Aorta (tissue), 5 donors: ENCODE measurements at places on chromosomes 1 and 21. TPM values are rescaled to one million over a fixed set of nuclear protein-coding genes. Genes with fewer than 3 reads are reported as not detected.

DNA sequence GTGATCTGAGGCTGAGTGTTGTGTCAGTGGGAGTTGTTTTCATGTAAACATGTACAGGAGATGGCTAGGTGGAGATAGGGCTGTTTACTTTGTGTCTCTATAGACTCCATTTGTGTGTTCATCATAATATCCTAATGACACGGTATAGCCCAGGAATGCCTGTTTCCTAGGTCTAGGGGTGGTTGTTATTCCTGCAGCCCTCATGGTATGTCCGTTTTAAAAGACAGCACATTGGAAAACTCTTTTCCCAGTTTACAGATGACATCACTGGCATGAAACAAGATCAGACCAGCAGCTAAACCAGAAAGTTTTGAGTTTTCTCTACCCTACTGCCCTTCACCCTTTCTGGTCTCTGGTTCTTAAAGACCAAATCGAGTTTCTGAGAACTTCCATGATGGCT, 227.3 kb upstream of the TMEM51 start:
- H3K4me1 ChIP-seq: peaks cover 3% of the 10 kb centered on the region
- no peaks in the 10 kb centered on the region for H3K27me3 ChIP-seq
- no peak overlapping the region for H3K4me3 ChIP-seq
- no peak for DNase-seq

DNA sequence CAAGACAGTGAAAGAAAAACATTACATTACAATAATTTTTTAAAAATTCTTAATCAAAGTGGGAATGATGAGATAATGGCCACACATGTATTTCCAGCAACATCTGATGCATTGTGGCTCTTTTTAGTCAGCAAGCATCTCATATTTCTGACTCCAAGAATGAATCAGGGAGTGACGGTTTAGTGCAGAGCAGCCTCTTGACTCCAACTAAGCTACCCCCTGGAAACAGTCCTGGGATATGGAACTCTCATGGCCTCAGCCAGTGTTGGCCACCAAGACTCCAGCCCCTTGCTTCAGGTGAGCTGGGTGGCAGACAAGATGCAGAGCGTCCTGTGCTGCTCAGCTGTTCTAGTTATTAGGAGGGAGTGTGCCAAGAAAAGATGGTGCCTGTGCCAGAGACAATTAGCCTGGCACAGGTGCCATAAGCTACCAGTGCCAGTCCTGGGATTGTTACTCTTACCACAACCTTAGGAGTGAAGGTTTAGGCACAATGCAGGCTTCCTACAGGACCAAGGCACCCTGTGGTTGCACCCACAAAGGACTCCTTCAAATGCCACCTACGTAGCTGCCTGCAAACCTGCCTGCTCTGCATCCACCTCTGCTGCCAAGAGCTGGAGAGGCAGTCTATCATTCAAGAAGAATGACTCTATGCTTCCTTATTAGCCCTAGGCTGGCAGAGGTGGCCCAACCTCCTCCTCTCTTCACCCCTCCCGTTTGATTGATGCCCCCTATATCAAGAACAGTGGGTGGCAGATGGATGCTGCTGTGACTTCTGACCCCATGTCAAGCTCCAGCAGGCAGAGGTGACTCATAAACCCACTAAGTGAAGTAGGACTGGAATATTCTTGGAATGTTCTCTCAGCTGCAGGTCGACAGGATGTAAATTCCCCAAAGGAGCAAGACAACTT, 6.0 kb upstream of the SEC16B start:
- no peak overlapping the region for H3K4me3 ChIP-seq
- H3K27me3 ChIP-seq: no peaks in the 10 kb centered on the region
- DNase-seq: no peak
- H3K27ac ChIP-seq: no peak overlapping the region
- H3K36me3 ChIP-seq: no peaks in the 10 kb centered on the region

- no peak overlapping the region for H3K27ac ChIP-seq
- no peak overlapping the region for H3K4me3 ChIP-seq
- H3K27me3 ChIP-seq: no peaks in the 10 kb centered on the region
- no peaks in the 10 kb centered on the region for H3K36me3 ChIP-seq
- H3K4me1 ChIP-seq: no peaks in the 10 kb centered on the region
- no peak for DNase-seq
These were observed 97.1 kb downstream of the AK5 start for GRCh38 chr1:77378723-77379535.

- H3K27ac ChIP-seq: no peak overlapping the region
- H3K4me3 ChIP-seq: no peak overlapping the region
- H3K27me3 ChIP-seq: no peaks in the 10 kb centered on the region
- H3K36me3 ChIP-seq: no peaks in the 10 kb centered on the region
- DNase-seq: no peak
These were observed 42.5 kb upstream of the ACTRT2 start for GRCh38 chr1:2978691-2979190.

IL22RA1 gene
- total RNA-seq: 0.18 TPM

DNA sequence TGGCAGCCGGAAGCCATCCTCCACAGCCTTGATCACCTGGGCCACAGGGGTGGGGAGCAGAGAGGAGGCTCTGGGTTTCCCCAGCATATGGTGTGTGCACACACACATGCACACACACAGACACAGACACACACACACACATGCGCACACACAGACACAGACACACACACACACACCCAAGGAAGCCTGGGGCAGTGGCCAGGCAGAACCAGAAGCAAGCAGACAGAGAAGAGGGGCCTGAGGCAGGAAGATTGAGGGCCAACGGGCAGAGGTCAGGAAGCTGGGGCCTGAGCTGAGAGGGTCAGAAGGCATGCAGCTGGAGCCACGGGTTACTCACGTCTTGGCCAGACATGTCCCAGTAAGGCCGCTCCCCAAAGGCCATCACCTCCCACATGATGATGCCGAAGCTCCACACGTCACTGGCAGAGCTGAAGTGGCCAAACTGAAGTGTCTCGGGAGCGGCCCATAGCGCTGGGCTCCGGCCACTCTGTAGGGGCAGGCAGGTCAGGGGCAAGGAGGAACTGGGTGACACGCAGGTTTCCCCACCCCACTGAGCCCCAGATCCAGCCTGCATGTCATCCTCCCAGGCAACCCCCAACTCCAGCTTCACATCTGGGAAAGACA, 27.4 kb downstream of the CDCA8 start:
- DNase-seq: no peak
- no peak overlapping the region for H3K27ac ChIP-seq
- H3K4me3 ChIP-seq: no peak overlapping the region
- H3K36me3 ChIP-seq: no peaks in the 10 kb centered on the region
- no peaks in the 10 kb centered on the region for H3K4me1 ChIP-seq

GRCh38 chr1:227125929-227126545, 185.9 kb downstream of the COQ8A start:
- DNase-seq: no peak
- H3K4me3 ChIP-seq: no peak overlapping the region
- no peak overlapping the region for H3K27ac ChIP-seq
- no peaks in the 10 kb centered on the region for H3K27me3 ChIP-seq
- no peaks in the 10 kb centered on the region for H3K4me1 ChIP-seq

DNA sequence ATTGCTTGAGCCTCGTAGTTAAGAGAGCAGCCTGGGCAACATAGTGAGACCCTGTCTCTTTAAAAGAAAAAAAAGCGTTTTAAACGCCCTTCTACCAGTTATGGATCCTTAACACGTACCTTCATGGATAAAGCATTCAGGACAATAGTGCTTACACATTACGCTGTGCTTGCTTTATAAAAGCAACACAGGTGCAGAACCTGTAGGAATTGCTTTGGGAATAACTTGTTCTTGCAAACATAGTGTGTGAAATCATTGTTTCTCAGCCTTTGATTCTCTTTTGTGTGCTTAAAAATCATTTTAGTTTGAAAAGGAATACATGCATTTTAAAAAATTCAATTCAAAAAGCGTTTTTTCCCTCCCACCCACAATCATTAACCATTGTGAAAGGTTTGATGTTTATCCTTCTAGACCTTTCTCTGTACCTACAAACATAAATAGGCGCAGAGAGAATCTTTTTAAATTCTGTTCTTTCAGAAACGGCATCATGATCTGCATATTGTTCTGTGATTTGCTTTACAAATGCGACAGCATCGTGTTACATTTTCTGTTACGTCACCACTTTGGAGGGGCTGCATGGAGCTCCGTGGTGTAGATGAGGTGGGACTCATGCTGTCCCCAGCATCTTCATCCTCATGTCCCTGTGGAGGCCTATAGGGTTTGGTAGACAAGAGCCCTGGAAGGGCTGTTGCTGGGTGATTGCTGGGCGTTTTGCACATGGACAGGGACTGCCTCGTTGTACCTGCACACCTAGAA, 54.6 kb downstream of the SPSB1 start:
- no peak overlapping the region for H3K4me3 ChIP-seq
- H3K4me1 ChIP-seq: peaks cover 4% of the 10 kb centered on the region
- H3K27ac ChIP-seq: no peak overlapping the region
- DNase-seq: no peak

GRCh38 chr1:26349188-26349876, 4.6 kb downstream of the CRYBG2 start:
- no peak overlapping the region for H3K4me3 ChIP-seq
- no peaks in the 10 kb centered on the region for H3K36me3 ChIP-seq
- H3K27ac ChIP-seq: no peak overlapping the region
- H3K27me3 ChIP-seq: no peaks in the 10 kb centered on the region

DNA sequence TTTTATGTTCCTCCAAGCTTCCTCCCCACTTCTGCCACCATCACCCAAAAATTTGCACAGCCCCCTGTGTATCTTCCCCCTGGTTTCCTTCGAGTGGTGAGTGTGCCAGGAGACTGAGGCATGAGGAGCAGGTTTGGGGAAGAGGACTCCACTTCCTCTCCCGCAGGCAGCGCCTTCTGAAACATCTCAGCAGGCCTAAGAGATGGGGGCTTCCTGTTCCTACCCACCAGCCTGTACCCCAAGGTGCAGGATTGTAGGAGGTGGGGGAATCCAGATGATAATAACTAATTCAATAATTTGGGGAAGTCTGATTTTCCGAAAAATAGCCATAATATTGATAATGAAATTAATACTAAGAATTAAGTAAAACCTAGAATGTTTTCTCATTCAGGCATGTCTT, 62.4 kb downstream of the RHBG start:
- no peak overlapping the region for H3K27ac ChIP-seq
- H3K36me3 ChIP-seq: no peaks in the 10 kb centered on the region
- H3K27me3 ChIP-seq: peaks cover 6% of the 10 kb centered on the region
- no peaks in the 10 kb centered on the region for H3K4me1 ChIP-seq

- no peak for DNase-seq
- no peak overlapping the region for H3K27ac ChIP-seq
- no peak overlapping the region for H3K4me3 ChIP-seq
- H3K36me3 ChIP-seq: no peaks in the 10 kb centered on the region
- no peaks in the 10 kb centered on the region for H3K27me3 ChIP-seq
These were observed 161.9 kb upstream of the COL6A1 start for GRCh38 chr21:45819478-45820170.

DNA sequence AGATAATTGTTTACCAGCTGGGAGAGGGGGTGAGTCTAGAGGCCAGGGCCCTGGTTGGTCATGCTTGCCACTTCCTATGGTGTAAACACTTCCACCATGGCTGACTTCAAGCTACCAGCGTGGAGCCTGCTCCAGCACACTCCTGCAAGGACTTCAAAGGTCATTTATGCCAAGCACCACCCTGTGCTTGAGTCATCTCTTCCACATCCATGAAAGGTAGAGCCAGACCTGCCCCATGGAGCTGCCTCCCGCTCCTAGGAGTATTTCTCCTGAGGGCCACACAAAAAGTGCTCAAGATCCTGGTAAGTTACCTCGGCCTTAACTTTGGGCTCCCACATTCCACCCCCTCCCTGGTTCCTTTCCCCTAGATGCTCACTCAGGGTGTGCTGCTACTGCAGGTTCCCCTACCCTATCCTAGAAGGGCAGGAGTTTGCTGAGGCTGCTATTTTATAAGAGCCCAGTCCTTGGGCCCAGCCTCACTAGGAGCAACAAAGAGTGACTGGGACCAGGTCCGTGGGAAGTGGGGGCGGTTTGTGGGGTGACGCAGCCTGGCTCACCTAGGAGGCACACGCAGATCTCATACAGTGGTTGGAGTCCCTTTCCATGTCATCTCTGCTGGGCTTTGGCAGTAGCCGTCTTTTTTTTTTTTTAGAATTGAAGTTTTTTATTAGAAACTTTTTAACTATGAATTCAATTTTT, 2.4 kb downstream of the RAB7B start:
- H3K36me3 ChIP-seq: no peaks in the 10 kb centered on the region
- no peak overlapping the region for H3K27ac ChIP-seq
- H3K4me1 ChIP-seq: peaks cover 2% of the 10 kb centered on the region
- no peak for DNase-seq

DNA sequence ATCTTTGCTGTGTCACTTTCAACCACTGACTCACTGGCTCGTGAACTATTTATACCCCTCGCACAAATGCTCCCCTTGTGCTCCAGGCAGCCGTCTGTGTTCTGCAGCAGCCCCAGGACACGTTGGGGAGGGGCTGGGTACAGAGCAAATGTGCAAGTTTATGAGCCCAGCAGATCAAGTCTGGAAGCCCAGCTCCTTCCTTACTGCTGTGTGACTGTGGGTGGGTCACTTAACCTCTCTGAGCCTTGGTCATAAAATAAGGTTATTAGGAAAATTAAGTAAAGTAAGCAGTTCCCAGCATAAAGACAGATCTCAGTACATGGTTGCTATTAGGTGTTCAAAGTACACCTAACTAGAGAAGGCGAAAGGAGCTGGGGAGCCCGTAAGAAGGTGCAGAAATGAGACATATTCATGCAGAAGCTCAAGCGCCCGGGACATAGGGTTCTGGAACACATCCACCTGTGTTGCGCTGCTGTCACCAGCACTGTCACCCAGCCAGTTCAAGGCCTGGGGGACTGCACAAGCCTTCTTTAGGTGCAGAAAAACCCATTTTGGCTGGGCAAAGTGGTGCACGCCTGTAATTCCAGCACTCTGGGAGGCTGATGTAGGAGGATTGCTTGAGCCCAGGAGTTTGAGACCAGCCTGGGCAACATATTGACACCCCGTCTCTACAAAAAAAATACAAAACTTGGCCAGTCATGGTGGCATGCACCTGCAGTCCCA, 13.8 kb downstream of the EFHD2 start:
- no peaks in the 10 kb centered on the region for H3K27me3 ChIP-seq
- DNase-seq: no peak
- no peaks in the 10 kb centered on the region for H3K4me1 ChIP-seq
- H3K27ac ChIP-seq: no peak overlapping the region
- no peaks in the 10 kb centered on the region for H3K36me3 ChIP-seq
